Left renal pelvis (tissue), 4 donors: ENCODE measurements at places on chromosomes 7 and 10. TPM values are rescaled to one million over a fixed set of nuclear protein-coding genes. Genes with fewer than 3 reads are reported as not detected.

GRCh38 chr7:69819333-69819705, 221.0 kb downstream of the AUTS2 start:
- no peak for DNase-seq

GRCh38 chr7:38257350-38257677, 16.1 kb downstream of the TARP start:
- DNase-seq: no peak

GRCh38 chr7:33040803-33041516, 21.6 kb downstream of the NT5C3A start:
- DNase-seq: no peak

GRCh38 chr7:14092331-14092730, 102.9 kb upstream of the ETV1 start:
- DNase-seq: no peak

GRCh38 chr7:137110535-137110934, 233.0 kb downstream of the PTN start:
- DNase-seq: no peak

DNA sequence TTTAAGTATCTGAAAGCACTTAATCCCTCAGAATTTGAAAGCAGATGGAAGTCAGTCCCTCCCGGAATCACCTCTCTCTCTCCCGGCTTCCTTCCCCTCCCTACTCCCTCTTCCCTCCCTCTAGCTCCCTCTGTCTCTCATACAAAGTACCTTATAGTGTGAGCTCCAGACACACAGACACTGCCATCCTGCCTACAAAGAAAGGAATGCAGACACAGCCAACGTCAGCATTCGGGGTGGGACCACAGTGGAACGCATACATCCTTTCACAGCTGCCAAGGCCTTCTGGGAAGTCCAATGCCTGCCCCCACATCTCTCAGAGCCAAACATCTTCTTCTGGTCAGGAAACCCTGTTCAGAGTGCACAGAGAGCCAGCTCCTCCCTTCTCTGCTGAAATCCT, 9.3 kb downstream of the NOD1 start:
- peak; percentile 58 for DNase-seq

DNA sequence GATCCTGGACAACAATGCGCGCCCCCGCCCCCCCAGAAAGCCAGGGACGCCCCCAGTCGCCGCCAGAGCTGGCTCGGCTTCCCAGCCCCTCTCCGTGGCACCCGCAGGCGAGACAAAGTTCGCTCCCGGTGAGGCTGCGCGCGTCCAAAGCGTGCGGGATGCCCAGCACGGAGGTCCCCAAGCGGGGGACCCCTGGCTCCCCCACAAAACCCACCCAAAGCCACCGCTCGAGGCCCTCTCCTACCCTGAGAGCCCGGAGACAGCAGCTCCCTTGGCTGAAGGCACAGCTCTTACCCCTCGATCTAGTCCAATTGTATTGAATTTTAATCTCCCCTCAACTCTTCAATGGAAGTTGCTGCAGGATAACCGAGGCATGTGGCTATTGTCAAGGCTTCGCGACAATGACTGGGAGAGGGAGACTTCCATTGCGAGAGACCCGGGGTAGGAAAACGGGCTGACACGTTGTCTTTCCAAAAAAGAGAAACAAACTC, 305.3 kb downstream of the PRPF18 start:
- no peak for DNase-seq

Gene SLC18A3
- polyA plus RNA-seq: not detected
